GM03348 (cell line): ENCODE measurements at places on chromosomes 2 and 18.

- no peak for DNase-seq
Measured at GRCh38 chr18:24841536-24841935, 381.1 kb downstream of the HRH4 start.

DNA sequence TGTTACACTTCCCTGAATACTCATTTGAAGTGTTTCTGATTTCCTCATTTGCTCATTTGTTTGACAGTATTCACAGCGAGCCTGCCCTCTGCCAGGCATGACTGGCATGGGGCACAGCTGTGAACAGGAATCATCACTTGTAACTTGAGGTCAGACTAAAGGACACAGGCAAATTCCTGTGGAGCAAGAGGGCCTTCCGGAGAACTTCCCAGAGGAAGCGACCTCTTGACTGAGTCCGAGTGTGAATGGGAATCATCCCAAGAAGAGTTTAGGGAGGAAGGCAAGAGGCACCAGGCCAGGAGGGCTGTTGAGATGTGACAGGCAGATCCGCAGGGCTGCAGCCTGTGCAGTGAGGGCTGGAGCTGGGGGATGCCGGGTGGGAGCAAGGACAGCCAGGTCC is 45.4 kb downstream of the LIMS1 start:
- peak; percentile 29 for DNase-seq

DNA sequence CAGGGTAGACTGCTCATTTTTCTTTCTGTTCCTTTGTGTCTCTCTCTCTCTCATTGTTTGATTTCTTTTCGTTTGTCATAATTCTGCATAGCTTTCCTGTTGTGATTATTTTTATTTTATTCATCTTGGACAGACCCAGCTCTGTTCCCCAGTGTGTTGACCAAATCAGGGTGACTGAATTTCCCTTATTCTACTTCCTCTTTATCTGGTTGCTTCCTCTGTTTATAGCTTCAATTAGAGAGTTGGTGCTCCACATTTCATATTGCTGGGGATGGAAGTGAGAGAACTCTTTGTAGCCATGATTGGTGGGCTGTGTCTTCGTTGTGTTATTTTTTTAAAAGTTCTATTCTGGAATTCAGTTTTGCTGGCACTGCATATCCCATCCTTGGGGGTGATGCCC is 19.1 kb downstream of the PROKR1 start:
- no peak for DNase-seq

GRCh38 chr2:124347209-124347608 is 322.1 kb downstream of the CNTNAP5 start:
- no peak for DNase-seq

- DNase-seq = no peak
Measured at GRCh38 chr2:25201265-25201664, 32.9 kb upstream of the POMC start.

GRCh38 chr18:45712061-45712460 is 11.9 kb upstream of the SLC14A1 start:
- no peak for DNase-seq

DNA sequence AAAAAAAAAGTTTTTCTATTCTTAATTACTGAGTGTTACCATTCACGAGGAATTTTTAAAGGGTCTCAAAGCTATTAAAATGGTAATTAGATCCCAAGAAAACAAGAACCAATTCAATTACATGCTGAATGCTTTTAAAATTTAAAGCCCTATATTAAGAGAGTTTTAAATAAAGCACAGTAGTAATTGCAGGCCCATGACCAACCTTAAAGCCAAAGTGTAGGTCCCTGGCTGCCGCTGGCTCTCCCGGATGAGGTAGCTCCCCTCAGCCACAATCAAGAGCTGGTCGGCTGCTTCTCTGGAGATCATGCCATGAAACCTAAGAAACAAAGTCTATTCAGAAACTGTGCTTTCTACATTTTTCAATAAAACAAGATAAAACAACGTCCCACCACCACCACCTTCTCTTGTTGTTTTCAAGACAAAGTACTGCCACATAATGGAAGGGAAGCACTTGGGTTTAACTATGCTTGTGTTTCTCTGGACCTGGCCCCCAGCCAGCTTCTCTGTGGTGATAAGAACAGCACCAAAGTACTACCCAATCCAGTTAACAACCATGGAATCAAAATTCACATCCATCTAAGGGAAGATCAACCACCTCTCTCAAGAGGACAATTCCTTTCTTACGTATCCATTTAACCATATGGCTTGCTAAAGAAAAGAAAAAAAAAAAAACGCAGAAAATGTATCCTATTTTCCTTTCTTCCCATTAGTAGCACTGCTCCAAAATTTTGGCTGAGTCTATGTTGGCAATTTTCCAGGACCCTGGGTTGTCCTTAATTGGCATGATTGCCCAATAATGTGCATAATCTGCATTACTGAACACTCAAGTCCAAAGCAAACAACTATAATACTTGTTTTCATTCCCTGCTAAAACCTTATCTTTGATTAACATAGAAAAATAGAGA is 90.1 kb downstream of the CHN1 start:
- no peak for DNase-seq

DNA sequence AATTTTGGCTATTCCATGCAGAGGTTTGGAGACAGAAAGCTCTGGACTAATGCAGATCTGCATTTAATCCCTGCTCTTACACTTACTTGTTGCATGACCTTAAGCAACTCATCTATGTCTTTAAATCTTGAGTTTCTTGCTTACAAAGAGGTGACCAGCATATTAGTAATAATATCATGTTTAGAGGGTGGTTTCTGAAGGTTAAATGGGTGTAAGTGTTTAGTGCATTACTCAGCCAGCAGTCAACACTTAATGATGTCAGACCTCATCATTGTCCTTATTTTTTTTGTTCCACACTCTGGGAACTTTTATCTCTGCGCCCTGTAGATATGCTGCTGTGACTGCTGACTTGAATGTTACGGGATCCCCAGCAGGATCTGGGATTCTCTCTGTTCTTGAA is 1.7 kb downstream of the IL1RL1 start:
- no peak for DNase-seq

DNA sequence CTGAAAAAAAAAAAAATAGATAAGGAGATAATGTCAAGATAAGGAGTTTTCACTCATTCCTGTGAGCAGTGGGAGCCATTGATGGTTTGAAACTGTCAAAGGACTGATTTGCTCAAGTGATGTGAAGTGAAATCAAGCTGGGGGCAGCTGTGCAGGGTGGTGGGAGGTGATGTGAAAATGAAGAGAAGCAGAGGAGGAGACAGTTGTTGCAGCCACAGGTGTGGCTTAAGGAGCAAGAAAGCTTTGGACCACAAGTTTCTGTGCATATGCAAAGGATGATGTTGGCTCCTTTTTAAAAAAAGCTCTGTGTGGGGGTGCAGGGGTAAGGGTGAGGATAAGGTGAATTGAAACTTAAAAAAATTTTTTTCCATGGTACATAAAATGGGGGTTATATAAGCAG is 8.3 kb downstream of the EFR3B start:
- no peak for DNase-seq

DNA sequence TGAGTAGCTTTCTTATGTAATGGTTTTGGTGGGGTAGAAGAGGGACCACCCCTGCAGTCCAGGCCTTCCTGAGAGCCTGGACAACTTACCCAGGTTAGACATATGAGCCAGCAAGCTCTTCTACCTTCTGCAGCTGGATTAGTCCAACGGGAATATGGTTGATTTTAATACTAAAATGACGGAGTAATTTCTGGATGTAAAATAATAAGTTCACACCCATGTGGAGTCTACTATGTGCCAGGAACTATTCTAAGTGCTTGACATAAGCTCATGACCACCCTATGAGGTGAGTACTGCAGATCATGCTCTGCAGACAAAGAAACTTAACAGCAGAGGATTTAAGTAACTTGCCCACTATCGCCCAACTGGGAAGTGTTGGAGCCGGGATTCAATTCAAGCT is 45.5 kb downstream of the DPP4 start:
- DNase-seq = no peak

- DNase-seq = peak; percentile 29
Measured at GRCh38 chr18:24677011-24677410, 216.6 kb downstream of the HRH4 start.

GRCh38 chr2:129170570-129170969 is 808.9 kb upstream of the RAB6C start:
- no peak for DNase-seq

GRCh38 chr2:184067502-184067901 is 530.8 kb upstream of the ZNF804A start:
- DNase-seq = no peak

DNA sequence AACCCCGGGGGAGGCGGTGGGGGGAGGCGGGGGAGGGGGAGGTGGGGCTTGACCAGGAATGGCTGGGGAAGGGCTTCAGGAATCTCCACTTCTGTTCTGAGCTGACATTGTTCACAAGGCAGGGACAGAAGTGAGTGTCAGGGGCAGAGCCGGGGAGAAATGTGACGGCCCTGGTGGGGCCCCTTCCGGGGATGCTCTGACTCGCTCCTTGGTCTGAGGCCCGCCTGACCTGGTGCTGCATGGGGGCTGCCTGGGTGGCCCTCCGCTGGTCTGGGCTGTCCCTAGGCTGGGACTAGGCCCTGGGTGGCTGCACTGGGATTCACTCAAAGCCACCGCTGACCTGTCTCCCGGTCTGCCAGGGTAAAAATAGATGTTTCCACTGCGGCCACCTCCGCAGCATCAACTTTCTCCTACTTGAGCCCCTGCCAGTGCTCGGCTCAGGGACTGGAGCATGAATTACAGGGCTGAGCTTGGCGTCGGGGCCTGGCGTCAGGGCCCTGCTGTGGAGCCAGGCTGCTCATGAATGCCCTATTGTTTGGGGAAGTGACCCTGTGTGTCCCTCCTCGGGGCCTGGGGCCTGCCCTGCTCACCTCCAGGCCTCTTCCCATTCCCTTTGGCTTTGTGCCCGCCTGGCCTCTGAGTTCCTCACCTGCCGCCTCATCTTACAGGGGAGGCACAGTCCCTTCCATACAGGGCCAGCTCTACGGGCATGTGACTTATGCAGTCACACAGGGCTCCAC is 247.5 kb downstream of the DYSF start:
- DNase-seq = peak; percentile 70

GRCh38 chr18:24593886-24594285 is 133.4 kb downstream of the HRH4 start:
- no peak for DNase-seq

DNA sequence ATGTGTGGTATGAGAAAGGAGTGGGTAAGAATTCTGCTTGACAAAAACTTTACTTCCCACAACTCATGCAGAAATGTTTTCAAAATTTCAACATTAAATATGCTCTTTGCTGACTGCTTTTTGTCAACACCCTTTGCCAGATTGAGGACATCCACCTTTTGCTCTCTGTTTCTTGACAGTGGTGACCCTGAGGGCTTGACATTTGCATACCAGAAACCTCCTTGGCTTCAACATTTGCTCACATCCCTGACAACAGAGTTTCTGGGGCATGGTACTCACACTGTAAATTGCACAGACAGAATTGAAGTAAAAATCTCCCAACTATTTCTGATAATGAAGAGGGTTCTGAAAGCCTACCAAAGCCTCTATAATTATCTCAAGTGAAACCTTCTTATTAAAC is 95.7 kb downstream of the RND3 start:
- no peak for DNase-seq

- DNase-seq = peak; percentile 42
Measured at GRCh38 chr2:173090276-173090877, 14.7 kb downstream of the MAP3K20 start.

DNA sequence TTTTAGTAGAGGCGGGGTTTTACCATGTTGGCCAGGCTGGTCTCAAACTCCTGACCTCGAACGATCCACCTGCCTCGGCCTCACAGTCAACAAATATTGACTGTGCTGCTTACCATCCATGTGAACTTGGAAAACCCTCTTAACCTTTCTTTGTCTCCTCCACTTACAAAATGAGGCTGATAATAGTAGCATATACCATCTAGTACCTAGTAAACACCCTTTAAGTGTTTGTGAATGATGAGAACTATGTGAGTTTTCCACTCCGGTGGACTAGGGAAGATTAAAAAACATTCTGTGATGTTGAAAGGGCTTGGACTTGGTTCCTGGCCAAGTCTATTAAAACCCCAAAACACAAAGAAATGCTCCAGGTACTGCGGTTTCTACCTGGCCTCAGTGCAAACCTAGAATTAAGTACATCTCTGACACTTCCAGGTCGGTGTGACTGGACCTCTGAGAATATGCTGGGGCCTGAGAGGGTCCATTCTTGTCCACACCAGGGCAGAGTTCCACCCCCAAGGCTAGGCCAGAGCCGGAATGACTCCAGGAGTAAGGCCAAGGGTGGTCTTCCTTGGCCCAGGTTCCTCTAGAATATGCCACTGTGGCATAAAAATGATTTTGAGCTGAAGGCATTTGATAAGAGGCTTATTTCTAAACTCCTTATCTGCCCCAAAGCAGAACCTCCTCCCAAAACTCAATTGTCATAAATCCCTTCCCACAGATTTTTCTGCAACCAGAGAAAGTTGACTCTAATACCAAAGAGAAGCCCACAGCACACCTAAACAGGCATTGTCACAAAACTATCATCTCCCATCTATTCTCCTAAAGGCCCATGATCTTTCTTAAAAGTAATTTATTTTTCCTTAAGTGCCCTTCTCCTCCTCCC is 217.5 kb downstream of the TGIF1 start:
- no peak for DNase-seq

DNA sequence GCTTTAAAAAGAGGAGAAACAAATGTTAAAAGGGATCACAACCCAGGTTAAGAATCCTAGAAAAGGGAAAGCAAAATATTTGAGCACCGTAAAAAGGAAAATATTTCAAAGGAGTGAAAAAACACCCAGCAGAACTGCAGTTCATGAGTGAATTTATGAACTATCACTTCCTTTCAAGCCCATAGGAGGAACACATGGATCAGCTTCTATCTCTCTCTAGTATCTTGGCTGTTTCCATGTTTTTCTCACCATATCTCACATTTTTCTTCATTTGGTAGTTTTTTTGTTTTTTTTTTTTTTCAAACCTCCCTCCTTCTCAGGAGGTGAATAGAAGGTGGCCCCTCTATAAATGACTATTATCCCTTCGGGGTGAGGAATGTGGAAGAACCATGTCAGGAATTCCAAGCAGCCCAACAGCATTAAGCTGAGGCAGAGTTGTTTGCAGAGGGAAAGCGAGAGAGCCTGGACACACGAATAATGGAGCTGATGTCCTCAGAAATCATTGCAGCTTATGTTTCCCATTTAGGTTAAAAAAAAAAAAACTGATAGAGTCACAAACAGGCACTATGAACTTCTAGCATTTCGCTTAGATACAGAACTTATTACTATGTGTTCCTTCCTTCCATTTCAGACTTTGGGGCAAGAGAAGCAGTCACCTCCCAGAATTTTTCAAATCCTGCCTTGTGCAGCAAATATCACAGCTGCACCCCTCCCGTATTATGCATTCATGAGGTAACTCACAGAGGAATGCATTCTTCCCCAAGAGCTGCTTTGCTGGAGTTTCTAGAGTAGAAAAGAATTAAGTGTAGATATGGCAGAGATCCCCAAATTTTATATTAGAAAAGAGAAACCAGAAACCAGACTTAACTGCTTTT is 315.6 kb downstream of the IRS1 start:
- peak; percentile 10 for DNase-seq

GRCh38 chr2:26299471-26300101 is 46.4 kb upstream of the SELENOI start:
- DNase-seq = peak; percentile 27

DNA sequence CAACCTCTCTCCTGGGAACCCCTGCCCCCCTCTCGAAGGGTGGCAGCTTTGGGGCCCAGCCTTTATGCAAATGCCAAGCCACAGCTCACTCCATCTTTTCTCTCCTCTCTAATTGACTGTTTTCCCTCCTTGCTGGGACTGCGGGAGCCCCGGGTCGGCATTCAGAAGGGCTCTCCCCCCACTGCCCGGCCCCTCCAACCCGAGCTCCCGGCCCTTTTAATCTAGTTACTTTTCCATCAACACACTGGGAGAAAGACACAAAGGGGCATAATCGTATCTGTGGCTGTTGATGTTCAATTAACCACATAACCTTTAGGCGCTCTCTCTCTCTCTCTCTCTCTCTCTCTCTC is 95.4 kb downstream of the INHBB start:
- DNase-seq = no peak

GRCh38 chr2:27117995-27118524 is 868 bp downstream of the CGREF1 start:
- DNase-seq = peak; percentile 18
